ENCODE measurements at places on chromosomes 16 and 17.

- no peak for DNase-seq
Observed at GRCh38 chr17:38534498-38534885, 71.3 kb downstream of the SRCIN1 start.

DNA sequence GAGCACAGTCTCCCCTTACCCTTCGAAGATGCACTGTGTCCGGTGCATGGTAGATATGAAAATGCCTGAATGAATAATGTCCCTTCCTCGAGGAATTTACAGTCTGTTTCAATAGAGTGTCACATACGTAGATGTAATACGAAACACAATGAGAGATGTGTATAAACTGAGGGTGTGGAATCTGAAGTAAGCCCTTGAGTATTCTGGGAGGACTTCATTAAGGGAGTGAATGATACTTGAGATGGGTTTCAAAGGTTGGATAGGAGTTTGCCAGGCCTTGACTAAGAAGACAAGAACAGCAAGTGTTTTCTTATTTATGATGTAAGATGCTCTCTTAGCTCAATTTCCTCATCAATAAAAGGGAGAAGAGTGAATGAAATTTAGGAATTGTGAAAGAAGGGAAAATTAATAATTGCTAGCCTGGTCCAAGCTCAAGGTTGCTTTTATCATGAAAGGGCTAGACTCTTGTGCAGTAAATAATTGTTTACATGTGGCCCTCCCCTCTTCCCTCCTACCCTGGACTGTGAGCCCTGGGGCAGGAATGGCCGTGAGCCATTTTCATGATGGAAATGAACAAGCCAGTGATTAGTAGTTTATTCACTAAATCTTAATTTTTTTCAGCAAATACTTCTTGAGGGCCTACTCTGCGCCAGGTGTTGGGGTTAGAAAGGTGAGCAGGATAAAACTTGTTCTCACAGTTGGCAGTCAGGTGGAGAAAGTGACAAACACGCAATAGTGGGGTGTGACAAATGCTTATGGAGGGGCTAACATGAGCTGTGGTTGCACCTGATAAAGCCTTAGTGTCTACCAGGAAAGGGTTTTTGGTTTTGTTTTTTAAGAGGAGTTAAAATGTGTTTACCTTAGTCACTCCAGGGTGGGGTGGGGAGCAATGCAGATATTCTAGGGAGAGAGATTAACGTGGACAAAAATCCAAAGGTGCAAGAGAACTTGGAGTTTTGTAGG is 1.6 kb downstream of the KIF22 start:
- no peak for DNase-seq

- no peak for DNase-seq
Observed at GRCh38 chr16:84461413-84462295, 42.8 kb downstream of the MEAK7 start.

DNA sequence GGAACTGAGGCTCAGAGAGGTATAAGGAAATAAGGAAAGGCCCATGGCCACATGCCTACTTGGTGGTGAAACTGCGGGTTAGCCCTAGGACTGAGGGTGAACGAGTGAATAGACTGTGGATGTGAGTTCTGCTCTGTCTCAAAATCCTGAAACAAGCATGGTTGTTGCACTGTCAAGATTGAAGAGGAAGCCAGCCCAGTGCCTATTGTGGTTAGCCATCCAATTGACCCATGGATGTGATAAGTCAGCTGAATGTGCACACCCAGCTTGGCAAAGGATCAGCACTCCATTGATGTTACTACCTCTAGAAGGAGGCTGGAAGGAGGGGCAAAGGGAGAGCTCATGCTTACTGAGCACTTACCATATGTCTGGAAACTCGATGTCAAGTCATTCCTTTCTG is 4.5 kb downstream of the TMEM114 start:
- no peak for DNase-seq

DNA sequence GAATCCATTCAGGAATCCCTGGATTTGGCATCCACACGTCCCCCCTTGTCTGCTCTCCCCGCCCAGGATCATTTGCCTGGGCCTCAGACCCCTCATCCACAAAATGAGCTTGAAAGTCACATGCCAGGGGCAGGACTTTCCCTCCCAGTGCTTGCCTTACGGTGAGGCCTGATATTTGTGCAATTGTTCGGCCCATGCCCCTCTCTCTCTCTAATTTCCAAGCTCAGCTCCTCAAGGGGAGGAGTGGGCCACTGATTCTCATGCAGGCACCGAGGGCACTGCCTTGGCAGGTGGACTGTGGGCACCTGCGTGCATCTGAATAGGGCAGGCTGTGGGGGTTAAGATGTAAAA is 267.2 kb upstream of the FOXF1 start:
- no peak for DNase-seq

- DNase-seq: no peak
Observed at GRCh38 chr17:64340557-64340956, 50.1 kb downstream of the PECAM1 start.

DNA sequence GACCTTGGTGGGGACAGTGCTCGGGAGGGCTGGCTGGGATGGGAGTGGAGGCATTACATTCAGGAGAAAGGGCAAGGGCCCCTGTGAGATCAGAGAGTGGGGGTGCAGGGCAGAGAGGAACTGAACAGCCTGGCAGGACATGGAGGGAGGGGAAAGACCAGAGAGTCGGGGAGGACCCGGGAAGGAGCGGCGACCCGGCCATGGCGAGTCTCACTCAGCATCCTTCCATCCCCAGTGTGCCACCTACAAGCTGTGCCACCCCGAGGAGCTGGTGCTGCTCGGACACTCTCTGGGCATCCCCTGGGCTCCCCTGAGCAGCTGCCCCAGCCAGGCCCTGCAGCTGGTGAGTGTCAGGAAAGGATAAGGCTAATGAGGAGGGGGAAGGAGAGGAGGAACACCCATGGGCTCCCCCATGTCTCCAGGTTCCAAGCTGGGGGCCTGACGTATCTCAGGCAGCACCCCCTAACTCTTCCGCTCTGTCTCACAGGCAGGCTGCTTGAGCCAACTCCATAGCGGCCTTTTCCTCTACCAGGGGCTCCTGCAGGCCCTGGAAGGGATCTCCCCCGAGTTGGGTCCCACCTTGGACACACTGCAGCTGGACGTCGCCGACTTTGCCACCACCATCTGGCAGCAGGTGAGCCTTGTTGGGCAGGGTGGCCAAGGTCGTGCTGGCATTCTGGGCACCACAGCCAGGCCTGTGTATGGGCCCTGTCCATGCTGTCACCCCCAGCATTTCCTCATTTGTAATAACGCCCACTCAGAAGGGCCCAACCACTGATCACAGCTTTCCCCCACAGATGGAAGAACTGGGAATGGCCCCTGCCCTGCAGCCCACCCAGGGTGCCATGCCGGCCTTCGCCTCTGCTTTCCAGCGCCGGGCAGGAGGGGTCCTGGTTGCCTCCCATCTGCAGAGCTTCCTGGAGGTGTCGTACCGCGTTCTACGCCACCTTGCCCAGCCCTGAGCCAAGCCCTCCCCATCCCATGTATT is 1.1 kb downstream of the CSF3 start:
- DNase-seq: no peak

DNA sequence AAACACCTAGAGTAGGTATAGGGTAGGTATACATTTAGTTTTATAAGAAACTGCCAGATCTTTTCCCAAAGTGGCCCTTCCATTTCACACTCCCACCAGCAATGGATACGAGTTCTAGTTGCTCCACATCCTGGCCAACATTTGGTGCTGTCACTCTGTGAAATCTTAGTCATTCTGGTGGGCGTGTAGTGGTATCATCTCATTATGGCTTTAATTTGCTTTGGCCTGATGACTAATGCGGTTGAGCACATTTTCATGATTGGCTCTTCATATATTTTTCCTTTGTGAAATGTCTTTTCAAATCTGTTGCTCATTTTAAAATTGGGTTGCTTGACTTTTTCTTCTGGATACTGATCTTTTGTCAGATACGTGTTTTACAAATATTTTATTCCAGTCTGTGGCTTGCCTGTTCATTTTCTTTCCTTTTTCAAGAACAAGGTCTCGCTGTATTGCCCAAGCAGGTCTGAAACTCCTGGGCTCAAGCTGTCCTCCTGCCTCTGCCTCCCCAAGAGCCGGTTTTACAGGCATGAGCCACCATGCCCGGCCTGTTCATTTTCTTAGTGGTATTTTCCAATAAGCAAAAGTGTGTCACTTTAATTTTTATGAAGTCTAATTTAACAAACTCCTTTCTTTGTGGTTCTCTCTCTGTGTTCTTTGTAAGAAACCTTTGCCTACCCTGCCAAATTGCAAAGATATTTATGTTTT is 192.4 kb downstream of the SEC14L1 start:
- peak; percentile 24 for DNase-seq

GRCh38 chr16:84738255-84739038 is 38.6 kb downstream of the USP10 start:
- peak; percentile 79 for DNase-seq

DNA sequence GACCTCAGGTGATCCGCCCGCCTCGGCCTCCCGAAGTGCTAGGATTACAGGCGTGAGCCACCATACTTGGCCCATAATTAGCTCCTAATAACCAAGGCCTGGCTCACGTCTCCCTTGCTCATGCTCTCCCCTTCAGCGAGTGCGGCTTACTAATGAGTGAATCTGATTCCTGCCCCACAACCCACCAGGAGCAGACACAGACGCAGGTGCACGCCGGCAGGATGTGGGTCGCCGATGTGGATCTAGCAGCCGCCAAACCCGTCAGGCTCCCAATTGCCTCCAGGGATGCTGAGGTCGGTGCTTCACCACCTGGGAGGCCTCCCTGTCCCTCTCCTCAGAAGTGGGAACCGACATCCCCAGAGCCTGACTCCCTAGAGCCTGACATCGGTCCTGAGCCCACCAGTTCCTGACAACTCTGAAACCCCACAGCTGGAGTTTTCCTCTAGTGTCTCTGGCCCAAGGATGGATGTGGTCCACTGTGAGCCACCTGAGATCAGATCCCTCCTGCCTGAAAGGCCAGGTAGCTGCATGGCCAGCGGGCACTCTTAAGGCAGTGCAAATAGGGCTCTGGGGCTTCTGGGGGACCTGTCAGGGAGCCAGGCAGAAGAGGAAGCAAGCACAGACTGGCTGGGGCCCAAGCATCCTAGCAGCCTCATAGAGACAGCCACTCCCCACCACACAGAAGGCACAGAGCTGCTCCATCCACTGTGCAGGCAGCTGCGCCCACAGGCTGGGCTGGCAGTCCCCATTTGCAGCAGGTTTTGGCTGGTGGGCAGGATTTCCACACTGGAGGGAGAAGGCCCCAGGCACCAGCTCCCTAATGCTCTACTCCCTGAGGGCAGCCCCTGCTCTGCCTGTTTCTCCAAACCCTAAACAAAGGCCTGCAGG is 10.8 kb downstream of the EXOC7 start:
- DNase-seq: no peak

DNA sequence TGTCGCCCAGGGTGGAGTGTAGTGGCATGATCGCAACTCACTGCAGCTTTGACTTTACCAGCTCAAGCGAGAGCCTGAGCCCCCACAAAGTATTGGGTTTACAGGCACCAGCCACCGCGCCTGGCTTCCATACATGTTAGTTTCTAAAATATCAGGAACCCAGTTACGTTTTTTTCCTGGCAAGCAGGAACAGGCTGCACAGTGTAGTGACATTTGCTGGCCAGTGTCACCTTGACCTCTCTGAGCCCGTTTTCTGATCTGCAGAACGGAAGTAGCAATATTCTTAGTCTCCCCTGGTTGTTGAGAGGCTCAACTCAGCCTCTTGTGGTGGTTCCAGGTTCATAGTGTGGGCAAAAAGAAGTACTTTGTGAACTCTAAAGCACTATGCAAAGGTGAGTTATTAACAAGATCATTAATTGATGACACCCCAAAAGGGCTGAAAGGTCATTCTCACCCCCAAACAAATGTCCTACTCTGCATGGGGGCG is 15.6 kb downstream of the IGF2BP1 start:
- DNase-seq: no peak

DNA sequence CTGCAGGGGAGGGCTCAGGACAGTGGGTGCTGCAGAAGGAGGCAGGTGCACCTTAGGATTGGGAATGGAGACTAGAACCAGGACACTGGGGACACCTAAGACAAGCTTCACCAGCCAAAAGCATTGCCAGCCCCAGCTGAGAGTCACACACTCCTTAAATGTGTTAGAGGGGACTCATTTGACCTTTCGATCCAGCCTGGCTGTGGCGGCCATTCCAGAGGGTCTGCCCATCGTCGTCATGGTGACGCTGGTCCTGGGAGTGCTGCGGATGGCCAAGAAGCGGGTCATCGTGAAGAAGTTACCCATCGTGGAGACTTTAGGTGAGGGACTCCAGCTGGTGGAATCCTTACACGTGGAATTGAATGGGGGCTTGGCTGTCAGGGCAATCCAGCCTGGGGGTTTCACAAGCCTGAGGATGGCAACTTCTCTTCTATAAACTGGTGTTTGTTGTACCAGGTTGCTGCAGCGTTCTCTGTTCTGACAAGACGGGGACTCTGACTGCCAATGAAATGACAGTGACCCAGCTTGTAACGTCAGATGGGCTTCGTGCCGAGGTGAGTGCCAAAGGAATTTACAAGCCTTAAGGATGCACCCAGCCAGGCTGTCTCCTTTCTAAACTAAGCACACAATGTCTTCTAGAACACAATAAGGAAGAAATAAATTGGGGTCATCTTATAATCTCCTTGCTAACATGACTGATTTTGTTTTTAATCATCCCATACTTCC is 65.3 kb downstream of the MEAK7 start:
- no peak for DNase-seq

- DNase-seq: no peak
Observed at GRCh38 chr16:62038225-62038624, 2.0 kb upstream of the CDH8 start.

DNA sequence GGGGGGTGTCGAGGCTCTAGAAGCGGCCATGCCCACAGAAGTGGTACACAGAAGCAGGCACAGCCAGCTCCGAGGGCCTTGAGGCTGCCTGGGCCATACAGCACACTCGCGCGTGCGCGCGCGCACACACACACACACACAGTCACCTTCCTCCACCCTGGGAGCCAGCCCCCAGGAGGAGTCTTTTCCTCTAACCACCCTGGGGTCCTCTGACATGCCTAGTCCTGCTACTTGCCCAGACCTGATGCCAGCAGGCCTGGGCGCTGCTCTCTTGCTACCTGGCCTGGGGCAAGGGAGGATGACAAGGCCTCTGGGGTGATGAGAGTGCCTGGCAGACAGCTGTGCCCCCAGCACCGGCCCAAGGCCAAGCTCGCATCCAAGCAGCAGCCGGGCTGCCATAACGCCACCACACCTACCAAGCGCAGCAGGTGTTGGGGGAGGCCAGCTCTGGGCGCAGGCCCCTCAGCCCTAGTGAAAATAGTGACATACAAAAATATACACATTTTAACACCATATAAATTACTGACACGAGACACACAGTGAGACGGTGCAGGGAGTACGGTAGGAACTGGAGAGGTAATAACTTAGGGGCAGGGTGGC is 41.1 kb downstream of the TSC2 start:
- no peak for DNase-seq

GRCh38 chr17:6035801-6036394 is 34.3 kb upstream of the WSCD1 start:
- no peak for DNase-seq
